ENCODE measurements at places on chromosomes 5 and 9.

GRCh38 chr5:163409384-163409783, 28.0 kb upstream of the CCNG1 start:
- DNase-seq: no peak

- no peak for DNase-seq
These were observed 15.4 kb downstream of the FGF18 start for GRCh38 chr5:171434874-171435273.

- DNase-seq: peak; percentile 26
These were observed 68.6 kb upstream of the STARD4 start for GRCh38 chr5:111580956-111581355.

GRCh38 chr9:84993105-84993504, 323.6 kb downstream of the NTRK2 start:
- DNase-seq: no peak

DNA sequence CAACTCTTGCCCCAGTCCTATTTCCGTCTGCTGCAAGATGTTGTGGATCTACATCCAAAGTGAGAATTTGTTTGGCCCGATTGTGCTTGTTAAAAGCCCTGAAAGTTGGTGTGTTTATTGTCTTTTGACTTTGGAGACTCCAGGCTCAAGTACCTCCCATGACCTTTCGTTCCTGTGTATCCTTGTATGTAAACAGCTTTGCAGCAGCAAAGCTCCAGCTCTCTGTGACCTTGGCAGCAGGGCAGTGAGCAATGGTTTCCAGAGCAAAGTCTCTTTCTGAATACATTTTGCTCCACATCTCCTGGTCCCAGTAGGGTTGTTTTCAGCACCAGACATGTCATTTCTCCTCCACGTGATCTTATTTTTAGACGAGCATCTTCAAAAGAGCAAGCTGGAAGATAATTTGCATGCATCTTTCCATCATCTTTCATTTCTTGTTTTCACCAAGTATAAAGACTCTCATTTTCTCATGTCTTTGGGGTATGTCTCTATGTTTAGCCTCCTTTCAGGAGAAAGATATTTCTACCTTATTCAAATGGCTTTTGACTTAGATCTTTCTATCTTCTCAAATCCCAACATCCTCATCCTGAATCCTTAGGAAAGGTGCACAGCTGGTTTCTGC, 68.1 kb upstream of the ERCC6L2 start:
- DNase-seq: peak; percentile 44

- no peak for DNase-seq
These were observed 57.6 kb downstream of the ZSWIM6 start for GRCh38 chr5:61389609-61390008.

- peak; percentile 98 for DNase-seq
These were observed 108.7 kb downstream of the RXRA start for GRCh38 chr9:134434894-134435506.

DNA sequence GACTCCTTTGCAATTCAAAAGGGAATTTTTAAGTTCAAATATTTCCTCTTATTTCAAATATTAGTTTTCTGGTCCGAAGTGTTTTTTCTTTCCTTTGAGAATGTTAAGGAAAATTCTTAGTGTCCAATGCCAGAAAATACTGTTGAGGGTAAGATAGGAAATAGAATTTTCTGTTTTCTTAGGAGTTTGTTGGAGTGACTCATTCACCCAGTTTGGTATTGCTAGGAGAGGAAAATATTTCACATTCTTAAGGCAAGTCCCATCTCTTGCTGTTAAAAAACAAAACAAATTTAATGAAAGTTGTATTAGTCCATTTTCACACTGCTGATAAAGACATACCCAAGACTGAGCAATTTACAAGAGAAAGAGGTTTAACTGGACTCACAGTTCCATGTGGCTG, 349.2 kb upstream of the ADAMTSL1 start:
- no peak for DNase-seq

GRCh38 chr5:154993461-154993860, 20.1 kb upstream of the KIF4B start:
- no peak for DNase-seq

- DNase-seq: peak; percentile 19
These were observed 190.7 kb upstream of the TAS2R1 start for GRCh38 chr5:9820691-9821449.

DNA sequence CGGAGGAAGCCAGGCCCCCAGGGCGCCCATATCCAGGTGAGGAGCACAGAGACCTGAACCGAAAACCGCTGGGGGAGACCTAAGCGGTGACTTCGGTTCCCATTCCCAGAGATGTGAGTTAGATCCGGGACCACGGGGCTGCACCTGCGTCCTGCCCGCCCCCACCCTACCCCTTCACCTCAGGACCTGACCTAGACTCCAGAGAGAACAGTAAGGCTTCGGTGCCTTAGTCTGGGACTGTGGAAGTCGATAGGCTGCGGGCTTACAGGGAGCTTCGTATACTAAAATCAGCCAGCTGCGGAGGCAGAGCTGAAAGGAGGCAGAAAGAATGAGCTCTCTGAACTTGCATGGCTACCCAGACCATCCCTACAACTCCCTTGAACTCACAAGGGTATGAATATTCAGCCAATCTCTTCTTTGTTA, 518 bp upstream of the FAM13B start:
- DNase-seq: no peak

DNA sequence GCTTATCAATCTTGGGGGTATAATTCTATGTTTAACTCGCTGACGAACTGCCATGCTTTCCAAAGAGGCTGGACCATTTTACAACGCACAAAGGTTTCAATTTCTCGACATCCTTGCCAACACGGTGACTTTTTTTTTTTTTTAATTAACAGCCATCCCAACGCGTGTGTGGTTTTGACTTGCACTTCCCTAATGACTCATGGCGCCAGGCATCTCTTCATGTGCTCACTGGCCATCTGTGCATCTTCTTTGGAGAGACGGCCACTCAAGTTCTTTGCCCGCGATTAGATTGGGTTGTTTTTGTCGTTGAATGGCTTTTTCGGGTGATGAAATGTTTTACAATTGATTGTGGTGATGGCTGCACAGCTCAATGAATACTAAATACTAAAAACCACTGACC, 12.5 kb upstream of the CARD9 start:
- no peak for DNase-seq

- no peak for DNase-seq
These were observed 375.6 kb upstream of the CLINT1 start for GRCh38 chr5:158234323-158235158.

GRCh38 chr9:116342941-116343340, 189.3 kb downstream of the PAPPA start:
- DNase-seq: no peak

DNA sequence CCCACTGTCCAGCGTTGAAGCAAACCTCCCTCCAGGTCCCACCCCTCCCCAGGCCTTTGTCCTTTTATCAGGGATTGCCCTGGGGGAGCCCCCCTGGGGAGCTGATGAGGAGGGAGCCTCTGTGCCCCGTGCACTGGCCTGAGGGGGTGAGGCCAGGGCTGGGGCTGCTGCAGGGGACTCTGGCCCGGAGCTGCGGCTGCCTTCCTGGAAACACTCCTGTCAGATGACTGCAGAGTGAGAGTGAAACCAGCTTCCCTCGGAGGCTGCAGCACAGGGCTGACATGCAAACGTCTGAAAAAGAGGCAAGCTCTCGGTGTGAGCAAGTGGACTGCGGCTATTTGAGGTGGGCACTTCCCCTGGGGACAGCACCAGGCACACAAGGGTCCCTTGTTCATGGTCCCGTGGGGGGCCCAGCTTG, 4.6 kb upstream of the TRAF2 start:
- peak; percentile 79 for DNase-seq

- DNase-seq: no peak
These were observed 600.7 kb upstream of the PTGER4 start for GRCh38 chr5:40078898-40079575.

- no peak for DNase-seq
These were observed 37.0 kb downstream of the TNFSF8 start for GRCh38 chr9:114893221-114894010.

DNA sequence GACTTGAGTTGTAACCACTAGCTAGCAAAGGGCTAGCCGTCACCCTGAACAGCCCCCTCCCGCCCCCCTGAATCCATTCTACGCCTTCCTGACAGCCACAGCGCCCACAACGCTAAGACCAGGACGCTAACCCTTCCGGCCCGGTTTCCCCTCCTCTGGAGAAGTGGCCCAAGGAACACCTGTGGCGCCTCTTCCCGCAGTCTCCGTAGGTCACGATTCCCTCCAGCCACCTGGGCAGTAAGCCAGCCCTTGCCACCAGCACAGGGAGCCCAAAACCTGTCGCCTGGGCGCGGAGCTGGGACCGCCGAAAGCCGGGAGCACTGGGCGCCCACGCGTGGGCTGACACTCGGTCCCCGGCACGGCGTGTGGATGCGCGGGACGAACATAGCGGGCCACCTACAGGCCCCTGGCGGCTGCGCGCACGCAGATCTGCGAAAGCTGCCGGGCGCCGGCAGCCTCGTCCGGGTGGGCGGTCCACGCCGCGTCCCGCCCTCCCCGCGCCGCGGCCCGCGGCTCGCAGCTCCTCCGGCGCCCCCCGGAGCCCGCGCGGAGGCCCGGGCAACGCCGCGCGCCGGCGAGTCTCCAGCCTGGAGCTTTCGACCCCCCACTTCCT, 596 bp downstream of the IRF1 start:
- peak; percentile 85 for DNase-seq

DNA sequence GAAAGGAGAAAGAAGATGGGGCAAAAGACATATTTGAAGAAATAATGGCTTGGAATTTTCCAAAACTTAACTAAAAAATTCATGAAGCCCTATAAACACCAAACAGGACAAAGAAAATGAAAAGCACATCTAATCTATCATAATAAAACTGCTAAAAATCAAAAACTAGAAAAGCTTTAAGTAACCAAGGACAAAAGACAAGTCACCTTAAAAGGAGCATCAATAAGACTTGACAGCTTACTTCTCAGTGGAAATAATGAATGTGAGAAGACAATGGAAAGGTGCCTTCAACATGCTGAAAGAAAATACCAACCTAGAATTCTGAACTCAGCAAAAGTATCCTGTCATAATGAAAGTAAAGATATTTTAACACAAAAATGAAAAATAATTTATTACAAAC, 27.0 kb downstream of the GTF3C4 start:
- DNase-seq: no peak

GRCh38 chr9:109887079-109887478, 107.1 kb downstream of the PALM2AKAP2 start:
- no peak for DNase-seq

GRCh38 chr9:129474740-129475404, 146.0 kb downstream of the C9orf50 start:
- DNase-seq: no peak

DNA sequence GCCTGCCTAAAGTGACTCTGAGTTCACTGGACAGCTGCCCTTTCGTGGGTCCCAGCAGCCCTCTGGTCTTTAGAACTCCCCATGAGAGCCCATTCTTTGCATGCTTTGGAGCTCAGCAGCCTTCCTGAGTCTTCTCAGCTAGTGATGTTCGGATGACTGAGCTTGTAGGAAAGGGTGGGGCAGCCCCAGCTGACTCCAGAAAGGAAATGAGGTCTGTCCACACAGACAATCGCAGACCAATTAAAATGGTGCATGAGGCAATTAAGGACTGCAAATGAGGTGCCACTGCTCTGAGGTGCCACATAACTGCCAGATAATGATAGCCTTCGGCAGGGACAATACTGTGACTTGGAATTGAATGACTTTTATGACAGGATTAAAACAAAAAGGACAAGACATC, 25.4 kb upstream of the TOMM5 start:
- no peak for DNase-seq

- peak; percentile 68 for DNase-seq
These were observed 1.2 kb downstream of the PDLIM7 start for GRCh38 chr5:177496070-177496726.

GRCh38 chr9:116654059-116654355, 33.1 kb upstream of the TRIM32 start:
- DNase-seq: no peak

DNA sequence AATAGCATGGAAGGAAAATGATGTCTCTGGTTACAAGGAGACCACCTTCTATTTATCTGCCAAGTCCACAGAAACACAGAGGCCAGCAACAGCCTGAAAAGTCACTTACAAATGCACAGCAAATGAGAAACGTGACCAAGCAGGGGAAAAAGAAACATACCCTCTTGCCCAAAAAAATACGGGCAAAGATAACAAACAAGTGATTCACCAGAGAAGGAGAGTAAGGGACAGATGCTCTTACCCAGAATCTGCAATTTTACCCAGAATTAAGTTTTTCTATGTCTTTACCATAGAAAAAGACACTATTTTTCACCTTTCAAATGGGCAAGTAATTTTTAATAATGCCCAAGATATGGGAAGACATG, 28.1 kb downstream of the CAMSAP1 start:
- DNase-seq: no peak

DNA sequence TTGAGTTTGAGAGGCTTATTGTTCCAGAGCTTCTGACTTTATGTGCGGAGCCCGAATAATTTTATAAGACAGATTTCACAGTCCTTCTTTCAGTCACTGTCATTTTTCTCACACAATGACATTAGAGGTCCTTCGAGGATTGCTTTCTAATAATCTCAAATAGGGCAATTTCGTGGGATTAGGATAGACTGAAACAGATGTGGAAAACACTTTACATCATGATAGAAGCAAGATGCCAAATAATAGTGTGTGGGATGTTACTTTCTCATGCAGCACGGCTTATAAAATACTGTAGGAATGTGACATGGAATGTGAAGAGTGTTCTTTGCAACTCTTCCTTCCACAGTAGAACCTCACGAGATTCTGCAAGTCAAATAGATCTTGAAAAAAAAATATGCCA, 451.3 kb downstream of the SEMA5A start:
- peak; percentile 46 for DNase-seq

GRCh38 chr5:132428147-132428482, 58.6 kb downstream of the SLC22A5 start:
- no peak for DNase-seq

DNA sequence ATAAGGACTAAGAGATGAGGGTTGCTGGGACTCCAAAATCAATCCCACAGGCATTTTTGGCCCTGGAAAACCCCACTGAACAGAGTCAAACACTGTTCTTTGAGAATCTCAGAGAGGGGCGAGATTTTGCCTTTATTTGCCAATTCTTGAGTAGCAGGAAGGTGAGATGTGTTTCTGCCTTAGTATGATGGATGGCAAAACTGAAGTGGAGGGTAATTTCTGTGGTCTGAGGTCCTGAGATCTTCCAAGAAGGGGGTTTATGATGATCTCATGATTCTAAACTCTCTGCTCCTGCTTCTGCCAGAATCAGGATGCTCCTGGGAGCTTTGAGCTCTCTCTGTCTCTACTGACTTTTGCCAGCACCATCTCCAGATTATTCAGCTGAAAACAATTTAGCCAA, 174.8 kb upstream of the CLINT1 start:
- no peak for DNase-seq

GRCh38 chr5:174312270-174312617, 266.7 kb downstream of the NSG2 start:
- DNase-seq: no peak

- peak; percentile 26 for DNase-seq
These were observed 82.8 kb downstream of the GTF3C4 start for GRCh38 chr9:132752877-132753592.

- DNase-seq: no peak
These were observed 109.6 kb downstream of the PIK3R1 start for GRCh38 chr5:68325065-68325580.

DNA sequence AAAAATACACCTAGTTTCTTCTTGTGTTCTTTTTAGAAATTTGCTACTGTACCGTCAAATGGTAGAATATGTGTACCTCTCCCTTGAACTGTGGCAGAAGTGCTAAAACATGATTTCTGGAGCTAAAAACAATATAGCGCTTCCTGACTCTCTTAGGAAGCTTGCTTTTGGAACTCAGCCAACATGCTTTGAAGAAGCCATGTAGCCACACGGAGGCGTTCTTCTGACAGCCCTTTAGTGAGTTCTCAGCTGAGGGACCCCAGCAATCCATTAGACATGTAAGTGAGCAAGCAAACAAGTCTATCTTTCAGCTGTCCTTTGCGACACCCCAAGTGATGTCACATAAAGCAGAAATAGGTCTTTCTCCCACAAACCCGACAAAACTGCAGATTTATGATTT, 917.0 kb downstream of the CDH9 start:
- DNase-seq: peak; percentile 26

All from stomach (tissue), 19 donors.